ENCODE measurements at places on chromosomes 7 and 10.

GRCh38 chr10:52451817-52452216 is 137.7 kb downstream of the DKK1 start:
- no peak for DNase-seq

GRCh38 chr10:14611968-14612693 is 162.6 kb downstream of the FAM107B start:
- no peak for DNase-seq

GRCh38 chr10:70596860-70597809 is 5.4 kb downstream of the PRF1 start:
- no peak for DNase-seq

- no peak for DNase-seq
These were observed 104.7 kb downstream of the NPSR1 start for GRCh38 chr7:34762764-34763163.

- DNase-seq, result no peak
These were observed 1197.3 kb downstream of the SORCS3 start for GRCh38 chr10:105838392-105838791.

DNA sequence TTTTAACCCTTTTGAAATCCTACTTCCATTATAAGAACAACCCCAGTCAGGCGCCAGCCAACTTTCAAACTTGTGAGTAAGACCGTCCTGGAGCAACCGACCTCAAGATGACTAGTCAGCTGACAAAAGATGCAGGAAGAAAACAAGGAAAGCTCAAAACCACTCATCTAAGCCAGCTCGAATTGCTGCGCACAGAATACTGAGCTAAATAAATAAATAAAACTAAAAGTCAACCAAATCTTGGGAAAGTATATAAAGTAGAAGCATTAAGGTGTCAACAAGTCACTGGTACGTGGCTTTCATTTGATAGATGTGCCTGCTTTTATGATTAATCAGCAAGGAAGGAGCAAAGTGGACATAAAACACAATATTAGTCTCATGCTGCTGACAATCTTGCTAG is 1269.8 kb downstream of the XPNPEP1 start:
- no peak for DNase-seq

- no peak for DNase-seq
These were observed 53.4 kb upstream of the SLC35B4 start for GRCh38 chr7:134370135-134370534.

GRCh38 chr10:65291286-65291685 is 1634.5 kb upstream of the LRRTM3 start:
- no peak for DNase-seq

GRCh38 chr7:148265896-148266295 is 324.7 kb upstream of the C7orf33 start:
- DNase-seq, result no peak

DNA sequence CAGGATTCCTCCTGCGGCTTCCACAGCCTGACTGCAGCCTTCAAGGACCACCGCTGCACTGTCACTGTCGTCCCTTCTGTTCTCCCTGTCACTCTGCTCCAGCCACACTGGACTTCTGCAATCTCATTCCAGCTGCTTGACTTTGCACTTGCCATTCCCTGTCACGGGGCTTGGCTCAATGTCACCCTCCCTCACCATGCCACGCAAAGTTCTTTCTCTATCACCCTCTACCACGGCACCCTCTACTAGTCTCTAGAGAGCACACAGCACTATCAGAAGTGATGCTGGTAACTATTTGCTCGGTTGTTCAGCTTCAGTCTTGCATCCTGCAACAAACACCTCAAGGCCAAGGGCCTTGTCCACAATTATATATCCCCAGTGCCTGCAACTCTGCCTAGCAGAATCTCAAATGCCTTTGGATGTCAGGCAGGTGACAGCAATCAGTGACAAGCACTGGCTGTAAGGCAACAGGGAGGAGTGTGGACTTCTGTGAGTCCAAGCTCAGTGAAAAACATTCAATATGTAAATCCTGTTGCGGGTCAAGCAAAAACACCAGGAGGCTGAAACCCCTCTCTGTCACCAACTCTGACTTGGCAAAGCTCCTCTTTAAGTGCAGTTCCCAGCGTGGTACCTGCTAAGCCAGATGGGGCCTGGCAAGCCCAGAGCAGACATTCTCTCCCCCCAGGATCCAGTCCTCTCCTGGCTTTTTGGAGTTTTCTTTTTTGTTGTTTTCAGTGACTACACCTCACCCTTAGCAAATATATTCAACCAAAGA is 259.9 kb downstream of the FGFR2 start:
- DNase-seq, result no peak

DNA sequence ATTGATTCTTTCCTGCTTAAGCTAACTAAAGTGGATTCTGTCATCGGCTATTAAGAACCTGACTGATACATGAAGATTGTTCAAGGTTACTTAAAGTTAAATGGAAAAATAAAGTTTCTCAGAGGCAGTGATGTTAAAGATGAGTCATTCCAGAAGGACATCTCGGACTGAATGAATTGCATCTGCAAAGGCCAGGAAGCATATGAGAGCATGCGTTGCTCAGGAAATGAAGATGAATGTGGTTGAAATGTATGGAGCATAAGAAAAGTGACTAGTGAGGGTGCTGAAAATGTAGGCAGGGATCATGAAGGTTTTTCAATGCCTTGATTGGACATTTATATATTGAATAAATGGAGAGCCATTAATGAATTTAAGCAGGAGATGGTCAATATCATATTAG is 133.9 kb upstream of the GHITM start:
- no peak for DNase-seq

- no peak for DNase-seq
These were observed 45.8 kb downstream of the NRF1 start for GRCh38 chr7:129657363-129657762.

Data from HEK293T (cell line).